HFFc6 (cell line): ENCODE measurements at places on chromosomes 3 and 15. TPM values are rescaled to one million over a fixed set of nuclear protein-coding genes. Genes with fewer than 3 reads are reported as not detected.

DNA sequence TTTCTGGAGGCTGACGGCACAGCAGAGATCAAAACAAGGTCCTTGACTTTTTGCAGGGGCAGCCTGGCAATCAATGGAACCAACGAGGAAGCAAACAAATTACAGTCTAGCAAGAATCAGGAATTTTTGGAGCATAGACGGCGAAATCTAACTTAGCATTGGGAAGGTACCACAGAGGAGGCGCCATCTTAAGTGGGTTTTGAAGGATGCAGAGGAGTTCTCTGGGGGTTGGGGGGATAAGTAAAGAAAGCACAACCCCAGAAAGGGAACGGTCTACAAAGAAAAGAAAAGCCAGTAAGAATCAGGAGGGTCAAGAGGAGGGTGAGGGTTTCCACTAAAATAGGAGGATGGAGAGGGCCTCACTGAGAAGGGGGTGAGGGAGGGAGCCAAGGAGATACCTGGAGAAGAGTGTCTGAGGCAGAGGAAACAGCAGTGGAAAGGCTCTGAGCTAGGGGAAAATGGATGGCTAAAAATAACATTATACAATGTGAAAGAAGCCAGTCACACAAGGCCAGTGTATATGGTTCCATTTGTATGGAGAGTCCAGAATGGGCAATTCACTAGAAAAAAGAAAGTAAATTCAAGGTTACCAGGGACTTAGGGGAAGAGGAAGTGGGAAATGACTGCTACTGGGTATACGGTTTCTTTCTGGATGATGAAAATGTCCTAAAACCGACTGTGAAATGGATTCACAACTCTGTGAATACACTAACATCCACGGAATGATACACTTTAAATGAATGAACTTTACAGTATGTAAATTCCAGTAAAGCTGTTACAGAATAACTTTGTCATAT lies 25.2 kb upstream of the IQSEC1 start:
- H3K36me3 ChIP-seq = no peaks in the 10 kb centered on the region
- H3K4me3 ChIP-seq = no peak overlapping the region
- no peaks in the 10 kb centered on the region for H3K4me1 ChIP-seq
- no peak overlapping the region for H3K27ac ChIP-seq
- H3K27me3 ChIP-seq = peaks cover 63% of the 10 kb centered on the region

INTS14 gene
- total RNA-seq = 28.9 to 31.4 TPM (median 28.9 TPM) in 3 replicates

DNA sequence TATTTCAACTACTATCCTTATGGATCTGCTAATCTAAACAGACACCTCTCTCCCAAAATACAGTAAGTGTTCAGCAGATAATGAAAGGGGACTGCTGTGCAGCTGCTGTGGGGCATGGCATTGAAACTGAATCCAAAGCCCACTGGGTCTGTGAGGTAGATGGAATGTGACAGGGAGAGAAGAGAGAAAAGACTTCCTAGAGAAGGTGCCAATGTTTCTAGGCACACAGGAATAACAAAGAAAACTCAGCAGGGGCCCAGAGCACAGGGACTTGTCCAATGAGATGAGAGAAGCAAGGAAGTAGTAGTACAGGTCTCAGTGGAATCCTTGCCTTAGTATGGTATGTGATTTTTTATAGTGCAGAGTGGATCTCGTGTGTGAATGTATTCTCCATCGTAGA lies 457.8 kb downstream of the IL5RA start:
- H3K27me3 ChIP-seq = no peaks in the 10 kb centered on the region; the same call in 1 of the 2 replicates
- H3K4me3 ChIP-seq = no peak overlapping the region
- H3K4me1 ChIP-seq = no peaks in the 10 kb centered on the region
- no peak overlapping the region for H3K27ac ChIP-seq
- H3K36me3 ChIP-seq = peaks cover 6% of the 10 kb centered on the region

MYZAP gene
- total RNA-seq = not detected in 3 replicates

GRCh38 chr3:37729119-37729518 lies 132.6 kb upstream of the CTDSPL start:
- no peak for DNase-seq
- no peak overlapping the region for H3K4me3 ChIP-seq
- H3K27ac ChIP-seq = no peak overlapping the region
- no peaks in the 10 kb centered on the region for H3K4me1 ChIP-seq
- peaks cover 18% of the 10 kb centered on the region for H3K27me3 ChIP-seq

DNA sequence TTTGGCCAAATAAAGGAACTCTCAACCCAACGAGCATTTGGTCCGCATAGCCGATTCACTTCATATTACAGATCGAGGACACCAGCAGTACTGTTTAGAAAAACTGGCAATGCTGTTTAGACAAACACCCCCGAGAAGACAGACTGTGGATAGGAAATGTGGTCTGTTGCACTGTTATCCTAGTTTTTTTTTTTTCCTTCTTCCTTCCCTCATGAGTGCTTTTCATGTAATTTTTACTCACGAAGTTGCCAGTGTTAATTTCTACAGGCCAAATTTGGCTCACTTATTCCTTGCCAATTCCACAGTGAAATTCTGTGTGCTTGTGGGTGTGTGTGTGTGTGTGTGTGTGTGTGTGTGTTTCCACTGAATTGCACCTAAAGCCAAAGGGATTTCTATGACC lies 165.7 kb downstream of the FOXP1 start:
- no peaks in the 10 kb centered on the region for H3K36me3 ChIP-seq
- H3K4me1 ChIP-seq = peaks cover 14% of the 10 kb centered on the region; the same call in 1 of the 2 replicates
- no peaks in the 10 kb centered on the region for H3K27me3 ChIP-seq
- no peak for DNase-seq
- no peak overlapping the region for H3K27ac ChIP-seq

BOC gene
- total RNA-seq = 6.2 to 15.1 TPM (median 6.5 TPM) in 3 replicates

DNA sequence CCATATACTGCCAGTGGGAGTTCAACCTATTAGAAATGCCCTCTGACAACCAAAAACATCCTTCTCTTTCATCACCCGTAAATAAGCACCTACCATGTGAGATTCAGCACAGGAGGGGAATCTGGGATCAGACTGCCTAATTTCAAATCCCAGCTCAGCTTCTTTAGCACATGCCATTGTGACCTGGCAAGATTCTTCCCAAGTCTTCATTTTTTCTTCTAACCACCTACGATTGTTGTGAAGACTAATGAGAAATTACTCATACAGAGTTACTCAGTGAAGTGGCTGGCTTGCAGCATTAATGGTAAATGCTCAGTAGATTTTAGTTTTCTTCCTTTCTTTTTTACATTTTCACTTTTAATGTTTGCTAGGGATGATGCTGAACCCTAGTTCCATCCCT lies 176.7 kb downstream of the PDZRN3 start:
- H3K4me3 ChIP-seq = no peak overlapping the region
- no peak overlapping the region for H3K27ac ChIP-seq
- no peak for DNase-seq
- H3K36me3 ChIP-seq = no peaks in the 10 kb centered on the region

DNA sequence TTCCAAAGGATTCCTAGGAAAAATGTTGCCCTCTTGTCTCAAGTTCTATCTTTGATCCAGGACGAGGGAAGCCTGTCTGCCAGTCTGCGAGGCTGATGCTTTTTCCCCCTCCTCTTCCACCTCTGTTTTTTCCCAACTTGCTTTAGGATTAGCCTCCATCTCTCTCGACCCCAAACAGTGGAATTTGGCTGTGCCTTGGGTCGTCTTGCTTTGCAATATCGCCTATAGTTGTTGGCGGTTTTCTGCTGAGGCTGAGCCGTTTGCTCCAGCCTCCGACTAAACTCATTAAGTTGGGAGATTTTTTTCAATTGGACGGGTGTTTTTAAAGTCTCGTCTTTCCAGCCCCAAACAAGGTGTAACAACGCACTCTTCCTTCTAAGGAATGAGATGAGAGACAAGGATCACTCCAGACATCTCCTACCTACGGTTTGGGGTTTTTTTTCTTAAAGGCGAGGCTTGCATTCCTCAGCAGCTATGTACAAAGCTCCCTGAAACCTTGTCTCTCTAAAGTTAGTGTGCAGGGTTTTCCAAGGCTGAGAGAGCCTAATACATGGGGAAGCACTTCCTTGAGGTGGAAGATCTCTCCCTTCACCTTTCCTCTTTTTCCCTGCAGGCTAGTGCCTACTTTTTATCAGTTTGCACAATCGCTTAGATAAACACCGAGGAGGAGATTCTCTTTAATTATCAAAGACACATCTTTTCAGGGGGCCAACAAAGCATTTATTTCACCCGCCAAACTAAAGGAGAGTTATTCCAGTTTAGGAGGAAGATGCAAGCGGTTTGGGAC lies 4.8 kb upstream of the NR2F2 start:
- peaks cover 50% of the 10 kb centered on the region for H3K4me1 ChIP-seq
- peak overlapping the region; percentile 98 for H3K4me3 ChIP-seq
- peaks cover 20% of the 10 kb centered on the region for H3K36me3 ChIP-seq

GRCh38 chr15:49423021-49423420 lies at the start of gene FGF7:
Gene FGF7, plus strand, starts transcription at chr15:49423242. Its CDS starts 1,056 bp downstream, at chr15:49424298.
- DNase-seq = peak; percentile 47
- no peak within 1 kb of the TSS for H3K27ac ChIP-seq
- H3K27me3 ChIP-seq = no peaks in the 10 kb centered on the region; the same call in 1 of the 2 replicates
- peaks cover 30% of the 10 kb centered on the region for H3K4me1 ChIP-seq
- peak within 1 kb of the TSS; percentile 37; the same call in 1 of the 2 replicates for H3K4me3 ChIP-seq
- peaks cover 13% of the 10 kb centered on the region for H3K36me3 ChIP-seq

GRCh38 chr3:71072287-71072686 lies 511.2 kb downstream of the FOXP1 start:
- DNase-seq = no peak
- no peak overlapping the region for H3K4me3 ChIP-seq
- no peaks in the 10 kb centered on the region for H3K36me3 ChIP-seq
- H3K4me1 ChIP-seq = peaks cover 69% of the 10 kb centered on the region

SLC9A9 gene
- total RNA-seq = 0.34 to 0.71 TPM (median 0.55 TPM) in 3 replicates
